CD4-positive, CD25-positive, alpha-beta regulatory T cell (primary cell): ENCODE measurements at places on chromosomes 3 and 15.

- no peak for DNase-seq
Observed at GRCh38 chr3:70272798-70273197, 39.6 kb downstream of the MDFIC2 start.

- no peak for DNase-seq
Observed at GRCh38 chr15:78536134-78536533, 4.1 kb upstream of the PSMA4 start.

GRCh38 chr15:78105476-78106241 is 13.3 kb downstream of the SH2D7 start:
- peak; percentile 70 for DNase-seq

DNA sequence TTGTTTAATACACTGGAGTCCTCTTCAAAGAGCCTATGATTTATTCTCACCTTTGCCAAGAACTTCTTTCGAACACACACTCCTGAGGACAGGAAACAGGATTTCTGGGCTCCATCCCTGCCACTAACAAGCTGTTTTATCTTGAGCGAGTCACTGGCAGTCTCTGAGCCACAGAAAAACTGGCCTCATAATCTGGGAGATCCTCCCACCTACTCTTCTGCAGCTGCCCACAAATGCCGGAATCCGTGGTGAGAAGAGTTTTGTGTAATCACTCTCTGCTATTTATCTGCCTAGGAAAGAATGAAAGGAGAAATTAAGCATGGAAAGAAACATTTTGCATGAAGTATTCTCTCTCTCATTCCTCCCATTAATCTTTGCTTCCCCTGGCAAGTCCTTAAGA is 172.0 kb upstream of the TRIM42 start:
- DNase-seq: no peak

GRCh38 chr15:26721232-26721967 is 51.5 kb downstream of the GABRB3 start:
- DNase-seq: no peak

- DNase-seq: no peak
Observed at GRCh38 chr3:195151402-195151801, 119.6 kb downstream of the XXYLT1 start.

- DNase-seq: no peak
Observed at GRCh38 chr3:29991198-29991597, 615.2 kb upstream of the TGFBR2 start.

DNA sequence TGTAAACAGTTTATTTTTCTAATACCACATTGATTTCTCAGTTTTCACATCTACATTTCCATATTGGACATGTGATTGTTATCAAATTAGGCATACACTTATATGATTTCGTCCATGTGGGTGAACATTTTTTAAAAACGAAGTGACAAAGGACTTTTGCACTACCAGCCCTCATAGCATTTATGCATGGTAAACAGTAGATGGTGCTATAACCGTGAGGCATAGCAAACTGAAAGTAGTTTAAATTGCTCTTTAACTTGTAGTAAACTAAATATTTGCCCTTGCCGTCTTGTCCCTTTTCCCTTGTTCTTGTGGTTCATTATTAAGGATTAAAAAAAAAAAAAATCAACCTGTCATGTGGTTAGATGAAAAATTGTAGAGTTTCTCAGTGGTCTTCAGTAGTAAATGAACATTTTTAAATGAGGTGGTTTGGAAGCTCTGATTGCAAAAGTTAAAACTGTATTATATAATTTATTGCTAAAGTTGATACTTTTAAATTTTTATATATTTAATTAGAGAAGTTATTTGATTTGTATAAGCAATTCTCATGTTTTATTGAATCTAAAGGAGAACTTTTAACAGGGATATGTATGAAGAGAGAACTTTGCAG is 24.0 kb downstream of the STX19 start:
- DNase-seq: no peak

- DNase-seq: no peak
Observed at GRCh38 chr15:32952901-32953532, 235.2 kb downstream of the GREM1 start.

DNA sequence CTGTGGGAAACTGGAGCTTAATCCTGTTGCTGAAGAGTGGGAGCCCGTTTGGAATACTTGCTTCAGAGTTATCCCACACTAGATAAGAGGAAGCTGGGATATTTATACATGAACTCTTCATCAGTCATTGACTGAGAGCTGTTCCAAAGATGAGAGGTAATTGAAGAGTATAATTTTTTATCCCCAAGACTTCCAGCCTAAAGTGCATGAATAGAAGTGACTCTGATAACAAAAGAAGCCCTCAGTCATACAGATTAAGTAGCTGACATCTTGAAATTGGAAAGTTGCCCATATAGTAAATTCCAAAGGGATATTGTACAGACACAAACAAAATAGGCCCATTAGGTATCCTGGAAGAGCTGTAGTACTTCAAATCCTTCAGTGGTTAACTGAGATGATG is 268.0 kb downstream of the EPHA3 start:
- DNase-seq: no peak

GRCh38 chr15:67882487-67883233 is 42.8 kb upstream of the RNU6-1 start:
- DNase-seq: no peak

DNA sequence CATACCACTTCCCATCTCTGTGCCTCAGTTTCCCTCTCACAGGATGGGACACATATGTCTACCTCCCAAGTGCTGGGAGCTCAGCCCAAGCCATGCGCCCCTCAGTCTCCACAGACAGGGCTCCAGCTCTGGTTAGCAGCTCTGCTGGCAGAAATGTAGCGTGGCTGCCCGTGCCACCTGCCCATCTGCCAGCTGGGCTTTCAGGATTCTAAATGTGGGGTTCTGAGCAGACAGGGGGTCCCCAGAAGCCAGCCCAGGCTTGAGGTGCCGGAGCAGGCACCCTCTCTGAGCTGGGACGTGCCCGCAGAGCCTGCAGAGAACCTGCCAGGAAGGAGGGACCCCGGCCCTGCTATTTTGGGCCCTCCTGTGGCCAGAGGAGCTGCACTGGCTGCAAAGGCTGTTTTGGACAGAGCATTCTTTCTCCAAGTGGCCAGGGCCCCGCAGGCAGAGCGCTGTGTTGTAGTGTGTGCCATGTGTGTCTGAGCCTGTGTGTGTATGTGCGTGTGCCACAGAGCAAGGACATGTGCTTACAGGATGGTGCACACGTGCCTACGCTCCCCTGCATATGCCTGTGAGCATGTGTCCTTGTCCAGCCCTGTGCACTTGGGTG is 31.7 kb downstream of the PSTPIP1 start:
- DNase-seq: no peak

GRCh38 chr3:154842536-154842935 is 237.6 kb upstream of the MME start:
- DNase-seq: no peak

DNA sequence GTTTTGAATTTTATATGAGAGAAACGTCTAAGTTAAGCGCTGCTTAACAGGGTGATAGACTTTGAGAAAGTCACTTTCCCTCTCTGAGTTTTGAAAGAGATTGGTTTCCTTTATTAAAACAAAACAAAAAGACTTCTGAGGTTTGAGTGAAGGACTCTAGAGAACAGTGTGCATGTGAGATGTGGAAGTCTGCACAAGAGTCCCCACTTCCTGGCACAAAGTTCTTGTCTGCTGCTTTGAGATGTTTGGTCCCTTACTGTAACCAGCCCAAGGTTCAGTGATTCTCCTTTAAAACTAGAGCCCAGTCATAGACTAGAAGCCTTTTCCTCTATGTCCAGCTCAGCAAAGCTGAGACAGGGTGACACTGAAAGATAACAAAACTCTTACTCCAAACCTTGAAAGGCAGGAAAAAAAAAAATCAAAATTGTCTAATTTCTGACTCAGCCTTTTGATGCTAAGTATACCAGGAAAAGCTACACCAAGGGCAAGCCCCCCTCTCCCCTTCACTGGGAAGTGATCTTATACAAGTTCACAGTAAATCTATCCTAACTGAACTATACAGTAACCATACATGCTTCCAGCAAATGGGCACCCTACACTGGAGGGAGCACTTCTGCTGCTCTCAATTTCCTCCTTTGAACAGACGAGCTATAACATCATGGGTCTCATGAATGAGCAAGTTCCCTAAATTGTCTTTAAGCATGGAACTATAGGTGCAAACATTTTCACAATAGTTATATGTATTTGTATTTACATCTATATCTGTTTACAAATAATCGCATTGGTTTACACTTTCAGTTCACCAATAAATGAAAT is 2.3 kb downstream of the POPDC2 start:
- DNase-seq: no peak

- no peak for DNase-seq
Observed at GRCh38 chr3:77081240-77081661, 41.4 kb downstream of the ROBO2 start.

GRCh38 chr3:121821421-121822199 is 13.2 kb downstream of the IQCB1 start:
- no peak for DNase-seq

DNA sequence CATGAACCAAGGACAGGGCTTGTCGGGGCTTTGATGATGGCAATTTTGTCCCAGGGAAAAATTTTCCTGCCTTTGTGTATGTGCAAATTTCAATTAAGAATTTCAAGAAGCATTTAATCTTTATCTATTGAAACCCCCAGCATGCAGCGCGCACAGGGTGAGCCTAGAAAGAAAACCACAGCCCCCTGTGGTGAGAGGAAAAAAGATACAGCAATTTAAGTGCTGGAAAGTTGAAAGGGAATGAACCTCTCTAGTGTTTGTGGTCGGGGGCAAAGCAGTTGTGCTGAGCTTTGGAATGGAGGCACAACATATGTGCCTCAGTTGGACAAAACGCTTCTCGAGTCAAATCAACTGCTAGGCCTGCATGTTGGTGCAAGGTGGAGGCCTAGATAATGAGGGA is 111.8 kb upstream of the C15orf61 start:
- no peak for DNase-seq

- no peak for DNase-seq
Observed at GRCh38 chr3:76754247-76754646, 285.7 kb upstream of the ROBO2 start.

DNA sequence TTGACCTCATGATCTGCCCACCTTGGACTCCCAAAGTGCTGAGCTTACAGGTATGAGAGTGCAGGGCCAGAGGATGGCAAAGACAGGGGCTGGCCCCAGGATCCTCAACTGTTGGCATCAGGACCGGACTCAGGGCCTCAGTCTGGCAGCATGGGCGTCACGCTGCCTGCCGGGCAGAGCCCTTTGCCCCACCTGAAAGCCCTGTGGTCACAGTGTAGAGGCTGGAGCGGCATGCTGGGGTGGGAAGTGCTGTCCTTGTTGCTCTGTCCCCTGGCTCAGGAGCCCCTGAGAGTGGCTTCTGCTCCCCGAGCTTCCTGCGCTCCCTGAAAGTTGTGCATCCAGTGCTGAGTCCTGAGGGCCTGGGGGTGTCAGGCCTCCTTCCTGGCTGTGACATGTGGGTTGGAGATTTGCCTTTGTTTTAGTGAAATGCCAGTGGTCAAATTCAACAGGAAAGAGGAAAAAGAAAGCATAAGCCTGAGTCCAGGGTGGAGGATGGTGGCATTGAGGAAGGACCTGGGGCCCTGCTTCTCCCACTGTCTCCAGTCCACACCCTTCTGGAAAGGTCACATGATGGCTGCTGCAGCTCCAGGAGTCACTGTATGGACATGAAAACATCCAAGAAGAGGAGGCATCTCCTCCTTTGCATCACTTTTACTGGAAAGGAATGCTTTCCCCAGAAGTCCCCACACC is 147.2 kb downstream of the OR4M2 start:
- no peak for DNase-seq

DNA sequence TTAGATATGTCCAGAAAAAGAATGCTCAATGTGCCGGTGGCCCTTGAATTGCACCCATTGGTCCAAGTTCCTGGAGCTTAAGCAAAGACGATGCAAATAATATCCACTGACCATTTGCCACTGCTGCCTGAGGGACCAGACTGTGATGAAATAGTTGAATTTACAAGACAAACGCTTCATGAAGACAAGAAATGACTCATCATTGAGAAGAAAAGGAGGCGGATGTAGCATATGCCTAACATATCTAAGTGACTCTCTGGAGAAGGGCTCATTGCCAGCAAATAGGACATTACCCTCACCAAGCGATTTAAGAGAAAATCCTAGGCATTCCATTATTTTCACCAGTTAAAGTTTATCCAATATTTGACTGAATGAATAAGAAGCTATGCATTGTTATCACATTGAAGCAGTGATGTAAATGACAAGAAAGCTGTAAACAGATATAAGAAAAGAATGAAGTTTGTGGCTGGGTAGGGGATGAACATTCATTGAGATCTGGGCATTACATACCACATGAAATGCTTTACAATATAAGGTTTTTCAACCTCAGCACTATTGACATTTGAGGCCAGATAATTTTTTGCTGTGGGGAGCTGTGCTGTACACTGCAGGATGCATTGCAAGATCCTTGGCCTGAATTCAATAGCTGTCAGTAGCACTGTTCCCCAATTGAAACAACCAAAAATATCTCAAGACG is 48.9 kb upstream of the CPNE4 start:
- DNase-seq: no peak

GRCh38 chr3:78900426-78900825 is 867.4 kb downstream of the ROBO1 start:
- DNase-seq: no peak

DNA sequence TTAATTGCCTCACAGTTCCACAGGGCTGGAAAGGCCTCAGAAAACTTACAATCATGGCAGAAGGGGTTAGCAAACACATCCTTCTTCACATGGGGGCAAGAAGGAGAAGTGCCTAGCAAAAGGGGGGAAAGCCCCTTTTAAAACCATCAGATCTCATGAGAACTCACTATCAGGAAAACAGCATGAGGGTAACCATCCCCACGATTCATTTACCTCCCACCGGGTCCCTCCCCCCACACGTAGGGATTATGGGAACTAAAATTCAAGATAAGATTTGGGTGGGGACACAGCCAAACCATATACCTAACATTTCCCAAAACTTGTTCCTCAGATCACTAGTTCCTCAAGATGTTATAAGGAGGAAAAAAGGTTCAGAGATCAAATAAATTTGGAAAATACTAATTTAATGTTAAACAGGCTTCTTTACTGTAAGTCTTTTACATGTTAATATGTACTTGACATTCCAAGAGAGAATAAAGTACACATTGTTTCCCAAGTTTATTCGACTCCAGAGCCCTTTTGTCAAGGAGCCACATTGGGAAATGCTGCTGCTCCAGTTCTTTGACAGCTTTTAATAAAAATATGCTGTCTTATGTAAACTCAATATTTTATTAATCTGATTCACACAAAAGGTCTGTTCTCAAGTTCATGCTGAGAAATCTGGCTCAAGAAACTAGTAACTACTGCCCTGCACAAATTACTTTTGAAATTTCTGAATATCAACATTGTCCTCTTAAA is 17.8 kb downstream of the HERC1 start:
- DNase-seq: no peak
